ENCODE measurements at places on chromosomes 3 and 15. TPM values are rescaled to one million over a fixed set of nuclear protein-coding genes. Genes with fewer than 3 reads are reported as not detected.

DNA sequence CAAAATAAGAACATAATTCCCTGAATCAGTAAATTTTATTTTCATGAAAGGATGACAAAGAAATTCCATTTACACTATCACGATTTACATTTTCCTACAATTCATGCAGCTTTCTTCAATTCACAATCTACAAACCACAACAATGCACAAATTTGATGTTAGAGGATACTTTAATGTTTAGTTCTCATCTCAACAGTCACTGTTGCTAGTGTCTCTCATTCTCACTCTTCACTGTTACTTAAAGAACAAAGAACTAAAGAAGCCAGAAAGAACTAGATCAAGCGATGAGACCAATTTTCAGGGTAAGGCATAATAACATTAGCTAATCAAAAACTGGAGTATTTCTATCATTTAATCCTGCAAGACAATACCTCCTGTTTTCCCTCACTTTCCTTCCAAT is 73.5 kb downstream of the TBL1XR1 start:
- no peak overlapping the region for H3K27ac ChIP-seq
- no peaks in the 10 kb centered on the region for H3K36me3 ChIP-seq
- no peak overlapping the region for H3K4me3 ChIP-seq
- H3K27me3 ChIP-seq, result no peaks in the 10 kb centered on the region
- DNase-seq, result no peak
- peaks cover 5% of the 10 kb centered on the region for H3K4me1 ChIP-seq

DNA sequence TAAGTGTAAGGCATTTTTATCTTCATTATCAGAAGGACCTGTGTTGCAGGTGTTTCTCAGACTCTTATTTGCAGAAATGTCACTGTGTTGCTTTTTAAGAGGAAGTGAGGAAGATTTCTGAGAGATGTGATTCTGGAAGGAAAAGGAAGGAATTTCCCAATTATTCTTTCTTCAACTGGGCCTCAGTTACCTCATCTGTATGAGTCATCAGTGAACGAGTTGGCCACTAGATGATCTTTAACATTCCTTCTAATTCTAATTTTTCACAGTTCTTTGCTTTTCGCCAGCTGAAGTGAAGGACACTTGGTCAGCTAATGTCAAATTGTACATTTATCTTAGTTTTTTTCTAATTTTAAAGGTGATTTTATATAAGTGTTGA is 28.9 kb downstream of the CLEC3B start:
- H3K27ac ChIP-seq, result no peak overlapping the region
- no peaks in the 10 kb centered on the region for H3K27me3 ChIP-seq
- H3K4me3 ChIP-seq, result no peak overlapping the region
- H3K36me3 ChIP-seq, result no peaks in the 10 kb centered on the region

Gene ZNF385D
- total RNA-seq, result 4.4 TPM

DNA sequence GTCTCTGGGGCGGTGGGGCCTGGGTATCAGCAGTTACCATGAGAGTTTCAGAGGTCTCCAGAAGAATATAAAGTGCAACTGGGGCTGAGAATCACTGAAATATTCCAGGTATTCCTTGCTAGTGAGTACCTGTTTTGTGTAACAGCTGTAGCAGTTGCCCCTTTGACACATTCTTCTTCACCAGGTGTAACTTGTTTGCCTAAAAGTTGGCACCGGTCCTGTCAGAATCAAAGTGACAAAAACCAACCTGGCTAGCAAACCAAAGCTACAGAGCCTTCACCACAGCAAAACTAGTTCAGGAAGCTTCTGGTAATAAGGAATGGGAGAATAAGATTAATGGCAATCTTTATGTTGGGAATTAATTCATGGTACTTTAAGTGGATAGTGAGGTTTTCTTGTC is 296.0 kb downstream of the NAALADL2 start:
- H3K27ac ChIP-seq, result no peak overlapping the region
- no peak overlapping the region for H3K4me3 ChIP-seq
- H3K27me3 ChIP-seq, result no peaks in the 10 kb centered on the region
- DNase-seq, result no peak
- H3K36me3 ChIP-seq, result no peaks in the 10 kb centered on the region

Gene RGMA
- total RNA-seq, result 18.2 TPM

GRCh38 chr15:98729446-98730042 is 81.2 kb downstream of the IGF1R start:
- no peaks in the 10 kb centered on the region for H3K27me3 ChIP-seq
- DNase-seq, result no peak
- no peak overlapping the region for H3K27ac ChIP-seq

DNA sequence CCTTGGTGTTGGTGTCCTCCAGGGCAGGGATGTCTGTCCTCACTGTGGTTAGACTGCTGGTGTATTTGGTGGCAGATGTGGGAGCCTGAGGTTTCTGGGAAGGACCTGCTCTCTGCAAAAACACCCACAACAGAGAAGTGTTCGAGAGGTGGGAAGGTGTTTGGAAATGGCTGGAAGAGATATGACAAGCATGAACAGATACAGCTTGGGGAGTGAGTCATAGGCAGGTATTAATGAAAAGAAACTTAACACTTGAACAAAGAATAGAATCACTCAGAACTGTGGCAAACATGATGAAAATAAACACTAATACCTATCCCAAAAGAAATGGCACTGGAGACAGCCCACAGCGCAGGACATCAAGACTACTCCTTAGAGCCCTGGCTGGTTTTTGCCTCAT is 192.4 kb upstream of the RORA start:
- no peak for DNase-seq
- no peaks in the 10 kb centered on the region for H3K4me1 ChIP-seq
- no peaks in the 10 kb centered on the region for H3K36me3 ChIP-seq
- H3K27ac ChIP-seq, result no peak overlapping the region

DNA sequence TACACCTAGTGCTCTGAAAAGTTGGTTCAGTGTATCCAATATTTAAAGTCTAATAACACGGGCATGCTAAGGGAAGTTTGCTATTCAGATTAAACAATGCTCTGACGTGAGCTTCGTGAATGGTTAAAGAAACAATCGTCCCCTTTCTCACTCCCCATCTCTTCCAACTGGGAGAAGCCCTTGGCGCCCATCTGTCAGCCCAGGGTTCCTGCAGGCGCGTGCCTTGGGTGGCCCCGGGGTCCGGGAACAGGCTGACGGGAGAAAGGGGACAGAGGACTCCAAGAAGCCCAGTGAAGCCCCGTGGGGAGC is 413 bp downstream of the SEC22C start:
- H3K4me1 ChIP-seq, result peaks cover 3% of the 10 kb centered on the region
- H3K27me3 ChIP-seq, result no peaks in the 10 kb centered on the region
- peak overlapping the region; percentile 82 for H3K27ac ChIP-seq
- H3K36me3 ChIP-seq, result no peaks in the 10 kb centered on the region
- H3K4me3 ChIP-seq, result peak overlapping the region; percentile 98
- DNase-seq, result no peak

DNA sequence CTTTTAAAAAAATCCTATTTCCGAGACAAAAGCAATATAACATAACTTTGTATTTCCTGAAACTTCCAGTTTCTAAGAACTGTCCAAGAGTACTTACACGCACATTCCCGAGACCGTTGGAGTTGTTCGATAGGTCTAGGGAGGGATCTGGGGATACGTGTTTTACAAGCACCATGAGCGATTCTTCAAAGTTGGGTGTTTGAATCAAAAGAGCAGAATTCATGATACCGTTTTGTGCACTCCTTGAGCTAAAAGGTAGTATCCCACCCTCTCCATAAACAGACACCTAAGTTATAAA is 700 bp upstream of the EDEM1 start:
- H3K4me3 ChIP-seq, result peak overlapping the region; percentile 50
- H3K27me3 ChIP-seq, result no peaks in the 10 kb centered on the region
- DNase-seq, result no peak
- no peaks in the 10 kb centered on the region for H3K36me3 ChIP-seq

Gene BNIP2
- total RNA-seq, result 63.8 TPM

DNA sequence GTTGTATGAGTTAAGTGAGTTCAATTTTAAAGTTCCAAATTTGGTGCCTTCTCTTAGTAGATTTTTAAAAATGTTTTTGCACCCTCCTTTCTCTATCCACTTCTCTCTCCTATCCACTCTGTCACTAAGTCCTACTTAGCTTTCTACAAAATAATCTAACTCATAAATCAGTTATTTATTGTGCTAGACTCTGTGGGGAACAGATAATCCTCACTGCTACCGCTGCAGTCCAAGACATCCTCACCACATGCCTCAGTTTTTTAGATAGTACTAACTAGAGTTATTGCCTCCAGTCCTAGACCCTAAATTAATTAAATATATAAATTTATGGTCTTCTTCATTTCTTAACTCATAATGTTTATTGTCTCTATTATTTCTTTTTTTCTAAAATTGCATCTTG is 576.3 kb downstream of the GRM7 start:
- H3K36me3 ChIP-seq, result no peaks in the 10 kb centered on the region
- H3K4me3 ChIP-seq, result no peak overlapping the region
- H3K27ac ChIP-seq, result no peak overlapping the region
- H3K4me1 ChIP-seq, result no peaks in the 10 kb centered on the region
- DNase-seq, result no peak

Data from ovary (tissue), 10 donors.